HepG2 (cell line): ENCODE measurements at places on chromosomes 1 and 21. TPM values are rescaled to one million over a fixed set of nuclear protein-coding genes. Genes with fewer than 3 reads are reported as not detected.

ANP32E gene
- polyA plus RNA-seq: 6.9 and 10.3 TPM in 2 replicates

ITLN1 gene
- polyA plus RNA-seq: not detected in 2 replicates

FCRL5 gene
- polyA plus RNA-seq: not detected in 2 replicates

S100A8 gene
- polyA plus RNA-seq: not detected in 2 replicates

TENT5C gene
- polyA plus RNA-seq: 0.30 and 0.38 TPM in 2 replicates

DNAH14 gene
- 4.5 and 5.8 TPM in 2 replicates for polyA plus RNA-seq

LRRC71 gene
- not detected in 2 replicates for polyA plus RNA-seq

SHISA4 gene
- polyA plus RNA-seq: 1.0 and 1.1 TPM in 2 replicates

PAQR6 gene
- polyA plus RNA-seq: 1.4 and 2.0 TPM in 2 replicates
